ENCODE measurements at places on chromosomes 16 and 17.

DNA sequence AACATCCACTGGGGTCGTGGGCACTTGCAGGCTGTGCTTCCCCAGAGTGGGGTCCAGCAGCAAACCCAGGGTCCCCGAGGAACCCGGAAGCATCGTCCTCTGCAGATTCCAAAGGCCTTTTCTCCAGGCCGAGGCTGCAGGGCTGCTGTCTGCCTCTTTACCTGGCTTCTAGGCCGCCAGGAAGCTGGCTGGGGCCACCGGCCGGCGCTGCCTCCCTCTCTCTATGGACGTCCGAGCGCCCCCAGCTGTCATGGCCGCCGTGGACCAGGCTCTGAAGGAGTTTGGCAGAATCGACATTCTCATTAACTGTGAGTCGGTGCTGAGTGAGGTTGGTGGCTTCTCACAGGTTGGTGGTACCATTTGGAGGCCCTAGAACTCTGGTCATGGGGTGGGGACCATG lies 5.6 kb downstream of the DECR2 start:
- DNase-seq, result no peak

DNA sequence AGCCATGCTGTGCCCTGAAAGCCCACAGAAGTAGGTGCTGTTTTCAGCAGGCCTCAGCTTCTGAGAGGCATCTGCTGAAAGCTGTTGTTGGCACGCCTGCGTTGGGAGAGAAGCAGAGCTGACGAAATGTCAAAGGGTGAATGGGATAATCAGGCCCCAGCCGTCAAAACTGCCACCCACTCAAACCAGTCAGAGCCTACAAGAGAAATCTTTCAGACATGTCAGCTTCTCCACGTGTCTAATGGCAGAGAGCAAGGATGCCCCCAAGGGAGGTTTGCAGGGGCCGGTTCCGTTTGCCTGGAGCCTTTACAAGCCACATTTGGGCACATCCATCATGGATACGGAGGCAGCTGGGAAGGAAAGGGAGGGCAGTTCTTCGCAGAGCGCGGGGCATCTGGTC lies 568.2 kb upstream of the EEF2KMT start:
- DNase-seq, result no peak

DNA sequence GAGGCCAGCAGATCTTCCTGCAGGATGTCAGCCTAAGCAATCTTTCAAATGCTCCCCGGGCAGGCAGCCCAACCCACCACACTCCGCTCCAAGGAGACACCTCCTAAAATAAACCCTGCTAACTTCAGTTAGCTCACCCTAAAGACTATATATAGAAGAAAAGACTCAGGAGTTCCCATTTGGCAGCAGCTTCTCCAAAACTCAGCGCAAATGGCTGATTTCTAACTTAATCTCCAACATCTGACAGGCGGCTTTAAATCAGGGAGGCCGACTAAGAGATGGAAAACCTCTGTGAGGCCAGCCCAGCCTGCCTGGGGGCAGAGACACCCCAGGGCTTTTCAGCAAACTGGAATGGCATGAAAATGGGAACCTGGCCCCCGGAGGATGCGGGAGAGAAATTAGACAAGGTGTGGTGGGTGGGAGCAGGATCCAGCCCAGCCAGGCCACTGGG lies 91.6 kb downstream of the XYLT1 start:
- DNase-seq, result no peak

DNA sequence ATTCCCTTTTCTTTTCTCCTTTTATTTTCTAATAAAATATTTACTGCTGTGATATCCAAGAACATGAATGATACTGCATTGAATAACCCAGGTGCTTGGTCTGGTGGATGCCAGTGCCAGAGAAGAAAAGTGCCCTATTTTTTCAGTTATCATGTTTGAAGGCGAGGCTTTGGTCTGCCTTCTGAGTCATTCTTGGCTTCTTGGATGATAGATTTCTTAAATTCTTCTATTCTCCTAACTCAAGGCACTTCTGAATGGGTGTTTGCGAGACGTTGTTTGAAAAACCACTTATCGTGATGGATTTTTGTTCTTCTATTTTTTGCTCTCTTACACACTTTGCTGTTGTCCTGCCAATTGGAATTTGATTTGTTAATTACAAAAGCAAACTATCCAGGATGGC lies 66.7 kb downstream of the FTO start:
- no peak for DNase-seq

- DNase-seq, result no peak
These were observed at the start of gene TMIGD1 for GRCh38 chr17:30333503-30334360. TMIGD1 (minus strand) TSS chr17:30334057; CDS start chr17:30332133, 1,924 bp downstream.

DNA sequence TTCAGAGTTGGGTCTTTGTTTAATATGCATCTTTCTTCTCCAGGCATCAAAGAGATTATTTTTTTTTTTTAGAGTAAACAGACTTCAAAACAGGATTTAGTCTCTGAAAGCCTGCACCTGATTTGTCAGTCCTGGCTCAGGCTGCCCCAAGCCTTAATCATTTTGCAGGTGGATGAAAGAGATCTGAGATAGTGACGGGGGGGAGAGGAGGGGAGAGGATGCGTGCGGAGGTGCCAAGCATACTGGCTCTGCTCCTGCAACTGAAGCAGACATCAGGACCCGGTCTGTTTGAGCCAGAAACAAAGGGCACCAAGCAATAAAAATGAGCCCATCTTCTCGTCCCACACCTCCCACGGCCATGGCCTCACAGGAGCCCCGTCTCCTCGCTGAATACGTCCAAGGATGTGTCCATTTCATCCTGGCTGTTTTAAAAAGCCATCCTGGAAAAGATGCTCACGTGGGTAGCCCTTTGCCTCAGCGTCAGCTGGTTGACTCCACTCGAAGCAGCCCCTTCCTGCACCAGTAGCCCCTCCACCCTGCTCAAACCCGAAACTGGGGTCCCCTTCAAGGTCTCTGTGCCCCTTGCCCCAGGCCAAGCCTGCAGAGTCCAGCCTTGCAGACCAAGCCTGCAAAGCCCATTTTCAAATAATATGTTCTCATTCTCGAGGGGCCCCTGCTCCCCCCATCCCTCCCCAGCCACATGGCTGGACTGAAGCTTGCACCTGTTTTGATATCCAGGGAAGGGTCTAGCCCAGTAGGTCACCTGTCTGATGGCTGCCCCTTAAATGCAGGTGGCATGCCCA lies 84.8 kb upstream of the TNRC6C start:
- DNase-seq, result no peak

GRCh38 chr16:76446251-76446650 lies 169.1 kb downstream of the CNTNAP4 start:
- no peak for DNase-seq

DNA sequence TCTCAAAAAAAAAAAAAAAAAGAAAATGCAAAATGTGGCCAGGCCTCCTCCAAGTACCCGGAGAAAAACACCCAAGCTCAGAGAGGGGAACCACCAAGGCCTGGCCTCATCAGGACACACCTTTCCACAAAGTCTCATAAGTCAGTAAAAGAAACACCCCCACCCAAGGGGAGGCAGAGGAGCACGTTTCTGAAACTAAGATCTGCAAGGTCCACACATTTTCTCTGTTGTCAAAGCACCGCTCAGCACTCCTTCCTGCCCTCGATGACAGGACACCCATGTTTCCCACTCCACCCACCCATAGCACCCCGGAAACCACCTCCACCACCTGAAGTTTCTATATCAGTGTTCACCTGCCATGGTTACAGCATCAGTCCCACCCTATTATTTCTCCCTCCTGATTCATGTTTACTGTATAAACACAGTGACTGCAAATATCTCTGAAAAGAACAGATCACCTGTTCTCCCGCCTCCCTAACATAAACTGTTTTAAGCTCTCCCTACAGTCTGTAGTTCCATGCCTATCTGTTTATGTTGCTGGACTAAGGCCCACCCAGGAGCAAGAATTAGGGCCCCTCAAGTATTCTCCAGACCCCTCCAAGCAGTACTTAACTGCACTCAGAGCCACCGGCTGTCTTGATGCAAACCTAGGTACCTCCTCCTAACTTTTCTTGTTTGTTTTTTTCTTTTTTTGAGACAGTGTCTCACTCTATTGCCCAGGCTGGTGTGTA lies 2.0 kb downstream of the CORO7 start:
- DNase-seq, result peak; percentile 63

GRCh38 chr17:46984341-46984740 lies 5.3 kb upstream of the RPRML start:
- DNase-seq, result no peak

- no peak for DNase-seq
These were observed 3.9 kb downstream of the RAI1 start for GRCh38 chr17:17684906-17685774.

GRCh38 chr17:80885947-80886582 lies 105.6 kb upstream of the CHMP6 start:
- DNase-seq, result no peak

DNA sequence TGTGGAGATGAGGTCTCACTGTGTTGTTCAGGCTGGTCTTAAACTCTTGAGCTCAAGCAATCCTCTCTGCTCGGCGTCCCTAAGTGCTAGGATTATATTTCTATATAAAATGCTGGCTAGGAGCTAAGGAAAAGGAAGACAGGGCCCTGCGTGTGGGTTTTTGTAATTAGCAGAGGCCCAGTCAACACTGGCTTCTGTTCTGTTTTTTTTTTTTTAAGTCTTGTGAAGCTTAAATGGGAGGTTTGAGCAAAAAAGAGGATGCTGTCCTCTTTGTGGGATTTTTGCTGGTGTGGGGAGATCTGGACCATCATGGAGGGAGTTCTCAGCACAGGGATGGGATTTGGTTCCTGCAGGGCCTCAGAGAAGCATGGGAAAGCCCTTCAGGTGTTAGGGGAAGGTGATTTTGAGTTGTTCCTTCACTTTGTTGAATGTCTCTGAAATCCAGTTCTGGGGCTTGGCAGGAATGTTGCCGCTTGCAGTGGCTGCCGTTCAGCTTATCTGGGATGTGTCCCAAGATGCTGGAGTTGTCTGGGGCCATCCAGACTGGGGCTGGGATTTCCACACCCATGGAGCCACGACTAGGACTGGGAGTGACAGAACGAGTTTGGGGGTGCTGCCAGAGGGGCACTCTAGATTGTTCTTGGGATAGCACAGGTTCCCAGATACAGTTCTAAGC lies 4.2 kb downstream of the PYCARD start:
- DNase-seq, result no peak

DNA sequence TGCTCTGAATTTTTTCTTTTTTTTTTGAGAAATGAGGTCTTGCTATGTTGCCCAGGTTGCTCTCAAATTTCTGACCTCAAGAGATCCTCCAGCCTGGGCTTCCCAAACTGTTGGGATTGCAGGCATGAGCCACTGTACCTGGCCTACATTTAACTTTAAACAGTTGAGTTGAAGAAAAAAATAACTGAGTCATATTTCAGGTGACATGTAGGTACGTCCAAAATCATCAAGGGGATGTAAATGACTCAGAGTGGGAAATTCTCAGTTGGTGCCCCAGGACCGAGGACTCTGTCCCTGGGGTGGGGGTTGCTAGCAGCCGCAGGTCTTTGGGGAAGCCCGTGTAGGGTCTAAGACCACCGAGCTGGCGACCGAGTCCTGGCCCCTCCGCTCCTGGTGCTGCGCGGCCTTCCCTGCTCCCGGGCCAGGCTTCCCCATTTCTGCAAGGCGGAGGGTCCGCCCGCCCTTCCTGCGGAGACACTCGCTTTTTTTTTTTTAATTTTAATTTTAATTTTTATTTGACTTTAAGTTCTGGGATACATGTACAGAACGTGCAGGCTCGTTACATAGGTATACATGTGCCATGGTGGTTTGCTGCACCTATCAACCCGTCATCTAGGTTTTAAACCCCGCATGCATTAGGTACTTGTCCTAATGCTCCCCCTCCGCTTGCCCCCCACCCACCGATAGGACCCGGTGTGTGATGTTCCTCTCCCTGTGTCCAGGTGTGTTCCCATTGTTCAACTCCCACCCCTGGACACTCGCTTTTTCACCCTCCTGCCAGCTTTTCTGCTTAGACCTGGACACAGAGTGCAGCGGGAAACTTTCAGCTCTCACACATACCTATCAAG lies 12.7 kb upstream of the N4BP1 start:
- no peak for DNase-seq

GRCh38 chr16:88383401-88384221 lies 852 bp downstream of the ZNF469 start:
- DNase-seq, result no peak

- DNase-seq, result no peak
These were observed 151.3 kb downstream of the RPTOR start for GRCh38 chr17:80695979-80696378.

GRCh38 chr16:90016339-90016950 lies 2.8 kb downstream of the DBNDD1 start:
- no peak for DNase-seq

DNA sequence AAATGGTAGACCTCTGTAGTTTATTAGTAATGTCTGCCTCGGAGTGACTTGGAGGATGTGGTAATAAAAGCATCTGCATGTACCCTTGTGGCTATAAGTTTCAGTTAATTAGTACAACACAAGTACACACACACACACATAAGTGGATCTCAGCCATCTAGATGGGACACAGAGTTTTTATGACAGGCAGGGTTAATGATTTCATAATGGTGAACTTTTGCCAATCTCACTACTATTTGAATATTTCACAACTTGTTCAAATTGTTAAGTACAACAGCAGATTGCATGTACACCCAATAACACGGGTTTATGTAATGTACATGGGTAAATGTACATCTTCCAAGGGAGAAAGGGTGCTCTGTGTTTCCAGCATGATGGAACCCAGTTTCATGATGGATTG lies 511.3 kb upstream of the HSBP1 start:
- DNase-seq, result peak; percentile 23

Measured in small intestine (tissue), 16 donors.